CD4-positive, CD25-positive, alpha-beta regulatory T cell (primary cell): ENCODE measurements at places on chromosomes 6 and 20. TPM values are rescaled to one million over a fixed set of nuclear protein-coding genes. Genes with fewer than 3 reads are reported as not detected.

The SEL1L2 gene
- not detected for polyA plus RNA-seq

The TMEM244 gene
- 4.1 TPM for polyA plus RNA-seq

- no peak for DNase-seq
These were observed 985.2 kb downstream of the EYS start for GRCh38 chr6:64721865-64722264.

- DNase-seq = no peak
These were observed 38.0 kb downstream of the TGM3 start for GRCh38 chr20:2333821-2334220.

DNA sequence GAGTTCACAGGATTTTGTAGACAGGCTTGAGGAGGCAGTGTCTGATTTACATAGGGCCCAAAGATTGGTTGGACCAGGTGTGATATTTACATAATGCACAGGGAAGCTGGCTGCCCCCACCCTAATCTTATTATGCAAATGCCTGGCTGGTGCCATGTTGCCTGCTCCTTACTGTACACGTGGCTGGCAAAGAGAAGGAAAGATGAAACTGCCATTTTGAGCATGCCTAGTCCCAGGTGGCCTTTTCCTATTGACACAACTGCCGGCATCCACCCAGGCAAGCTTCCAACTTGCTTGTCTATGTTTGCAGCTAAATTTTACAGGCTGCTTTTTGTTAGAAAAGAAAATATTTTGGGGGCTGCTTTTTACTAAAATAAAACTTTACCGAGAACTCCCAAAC is 174.6 kb downstream of the LMBRD1 start:
- DNase-seq = no peak
